ENCODE measurements at places on chromosomes 13 and 19. TPM values are rescaled to one million over a fixed set of nuclear protein-coding genes. Genes with fewer than 3 reads are reported as not detected.

The SBK2 gene
- 4.2 TPM for total RNA-seq

The SCN1B gene
- total RNA-seq, result 3.0 TPM

The ZNF575 gene
- 1.3 TPM for total RNA-seq

- peaks cover 80% of the 10 kb centered on the region for H3K27me3 ChIP-seq
- H3K27ac ChIP-seq, result no peak overlapping the region
- no peak overlapping the region for H3K4me3 ChIP-seq
- peaks cover 3% of the 10 kb centered on the region for H3K4me1 ChIP-seq
- no peaks in the 10 kb centered on the region for H3K36me3 ChIP-seq
These were observed 3.5 kb upstream of the ZIC5 start for GRCh38 chr13:99974939-99975561.

DNA sequence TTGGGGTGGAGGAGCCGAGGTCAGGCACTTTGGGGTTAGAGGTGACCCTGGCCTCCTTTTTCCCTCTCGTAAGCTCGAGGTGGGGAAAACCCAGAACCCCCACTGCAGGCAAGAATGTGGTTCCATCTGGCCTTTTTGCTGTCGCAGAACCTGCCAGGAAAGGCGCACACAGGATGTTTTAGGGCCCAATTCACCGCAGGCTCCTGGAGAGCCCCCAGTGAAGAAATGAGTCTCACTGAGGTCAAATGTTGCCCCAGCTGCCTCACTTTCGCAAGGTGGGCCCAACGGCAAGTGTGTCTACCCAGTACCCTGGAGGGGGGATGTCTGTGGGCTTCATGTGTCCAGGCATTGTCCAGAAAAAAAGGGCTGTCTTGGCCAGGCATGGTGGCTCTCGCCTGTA lies 61.8 kb downstream of the PEX11G start:
- no peaks in the 10 kb centered on the region for H3K4me1 ChIP-seq
- no peak overlapping the region for H3K27ac ChIP-seq
- H3K4me3 ChIP-seq, result no peak overlapping the region
- no peaks in the 10 kb centered on the region for H3K27me3 ChIP-seq

DNA sequence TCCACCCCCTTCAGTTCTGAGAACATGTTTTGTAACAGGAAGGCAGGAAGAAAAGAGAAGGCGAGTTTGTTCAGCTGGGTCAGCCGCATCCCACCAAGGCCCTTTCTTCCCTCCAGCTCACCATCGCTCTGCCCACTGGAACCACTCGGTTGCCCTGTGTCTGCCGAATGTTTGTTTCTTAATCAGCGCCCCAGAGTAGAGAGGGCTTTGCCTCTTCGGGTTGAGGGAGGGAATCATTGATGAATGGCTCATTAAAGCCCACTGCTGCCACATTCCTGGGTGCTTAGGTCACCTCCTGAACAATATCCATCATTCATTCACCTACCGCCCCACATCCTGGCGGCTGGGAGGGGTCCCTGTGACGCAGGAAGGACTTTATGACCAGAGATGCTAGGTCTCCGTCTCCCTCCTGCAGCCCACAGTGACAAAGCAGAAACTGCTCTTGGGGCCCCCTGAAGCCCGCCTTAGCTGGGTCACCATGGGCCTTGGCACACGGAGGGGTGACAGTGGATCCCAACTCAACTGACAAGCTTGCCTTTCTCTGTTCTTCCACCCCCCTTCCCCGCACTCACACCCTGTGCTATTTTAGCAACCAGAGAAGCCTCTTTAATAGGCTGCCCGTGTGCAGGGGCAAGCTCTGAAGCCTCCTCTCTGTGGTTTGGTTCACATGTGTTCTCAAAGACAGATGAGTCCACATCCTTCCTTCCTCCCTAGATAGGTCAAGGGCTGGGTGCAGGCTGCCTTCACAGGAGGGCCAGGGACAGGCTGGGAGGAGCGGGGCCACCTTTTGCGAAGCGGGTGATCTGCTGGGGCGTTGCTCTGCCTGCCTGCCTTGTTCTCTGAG lies 46.2 kb downstream of the ACTN4 start:
- peak overlapping the region; percentile 22 for H3K4me3 ChIP-seq
- peak overlapping the region; percentile 98 for H3K27ac ChIP-seq
- H3K4me1 ChIP-seq, result peaks cover 48% of the 10 kb centered on the region
- H3K27me3 ChIP-seq, result no peaks in the 10 kb centered on the region
- peak; percentile 90 for DNase-seq

DNA sequence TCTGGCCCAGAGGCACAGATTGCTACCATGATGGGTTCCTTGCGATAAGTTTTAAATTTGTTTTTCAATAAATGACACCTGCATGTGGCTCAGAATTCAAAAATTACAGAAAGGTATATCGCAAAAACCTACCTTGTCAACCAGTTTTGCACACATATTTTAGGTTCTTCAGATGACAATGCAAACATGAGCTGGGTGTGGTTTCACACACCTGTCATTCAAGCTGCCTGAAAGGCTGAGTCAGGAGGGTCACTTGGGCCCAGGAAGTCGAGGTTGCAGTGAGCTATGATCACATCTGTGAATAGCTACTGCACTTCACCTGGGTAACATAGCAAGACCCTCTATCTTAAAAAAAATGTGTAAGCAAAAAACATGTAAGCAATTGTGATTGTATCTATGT lies 56.1 kb downstream of the DNM2 start:
- peaks cover 3% of the 10 kb centered on the region for H3K4me1 ChIP-seq
- no peak overlapping the region for H3K27ac ChIP-seq
- DNase-seq, result no peak
- peaks cover 27% of the 10 kb centered on the region for H3K36me3 ChIP-seq
- no peaks in the 10 kb centered on the region for H3K27me3 ChIP-seq

GRCh38 chr13:113086991-113087922 lies 18.3 kb upstream of the F7 start:
- H3K4me1 ChIP-seq, result no peaks in the 10 kb centered on the region
- DNase-seq, result no peak
- no peaks in the 10 kb centered on the region for H3K27me3 ChIP-seq
- H3K4me3 ChIP-seq, result no peak overlapping the region
- no peak overlapping the region for H3K27ac ChIP-seq

GRCh38 chr19:9875796-9876195 lies 40.7 kb downstream of the PIN1 start:
- no peak overlapping the region for H3K4me3 ChIP-seq
- no peaks in the 10 kb centered on the region for H3K27me3 ChIP-seq
- H3K4me1 ChIP-seq, result no peaks in the 10 kb centered on the region
- no peak for DNase-seq
- no peak overlapping the region for H3K27ac ChIP-seq

- H3K36me3 ChIP-seq, result no peaks in the 10 kb centered on the region
- H3K27ac ChIP-seq, result no peak overlapping the region
- DNase-seq, result no peak
- H3K4me3 ChIP-seq, result no peak overlapping the region
These were observed 20.3 kb downstream of the ATP11A start for GRCh38 chr13:112709825-112710783.

DNA sequence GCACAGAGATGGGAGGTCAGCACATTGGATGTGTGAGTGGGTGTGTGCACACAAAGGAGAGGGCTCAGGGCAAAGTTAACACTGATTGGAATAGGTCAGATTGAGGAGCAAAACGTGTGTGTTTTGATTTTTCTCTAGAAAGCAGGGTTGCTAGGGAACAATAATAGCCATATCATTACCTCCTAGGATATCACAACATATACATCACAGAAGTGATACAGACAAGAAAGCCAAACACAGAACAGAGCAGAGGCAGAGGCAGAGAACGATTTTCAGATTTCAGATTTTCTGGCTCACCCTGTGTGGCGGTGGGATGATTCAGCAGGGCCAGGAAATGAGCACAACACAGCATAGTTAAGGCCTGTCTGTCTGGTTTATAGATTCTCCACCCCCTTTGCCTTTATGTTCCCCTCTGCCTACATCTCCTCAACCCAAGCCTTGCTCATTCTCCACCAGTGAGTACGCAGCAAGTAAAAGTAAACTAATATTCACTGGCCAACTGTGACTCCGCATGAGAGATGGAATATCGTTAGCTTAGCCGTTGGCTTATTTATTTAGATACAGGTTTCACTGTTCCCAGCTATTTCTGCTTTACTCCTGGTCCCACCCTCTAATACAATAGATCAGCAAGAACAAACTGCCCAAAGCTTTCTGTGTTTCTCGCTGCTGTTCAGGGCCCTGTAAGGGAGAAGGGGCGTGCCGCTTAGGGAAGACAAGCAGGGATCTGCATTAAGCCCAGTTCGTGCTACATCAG lies 182.7 kb upstream of the TSC22D1 start:
- H3K4me1 ChIP-seq, result peaks cover 49% of the 10 kb centered on the region
- DNase-seq, result peak; percentile 97
- H3K4me3 ChIP-seq, result peak overlapping the region; percentile 34
- H3K27me3 ChIP-seq, result no peaks in the 10 kb centered on the region
- peak overlapping the region; percentile 89 for H3K27ac ChIP-seq

- H3K27ac ChIP-seq, result no peak overlapping the region
- H3K27me3 ChIP-seq, result no peaks in the 10 kb centered on the region
- H3K4me3 ChIP-seq, result no peak overlapping the region
- H3K4me1 ChIP-seq, result no peaks in the 10 kb centered on the region
These were observed 67.2 kb downstream of the SPACA7 start for GRCh38 chr13:112443191-112443994.
